ENCODE measurements at places on chromosomes 2 and 18.

- DNase-seq = no peak
These were observed 45.5 kb downstream of the DPP4 start for GRCh38 chr2:162028511-162028910.

- DNase-seq = no peak
These were observed 79.9 kb upstream of the ITGB6 start for GRCh38 chr2:160279813-160280465.

- no peak for DNase-seq
These were observed 13.3 kb downstream of the PROC start for GRCh38 chr2:127431408-127432023.

GRCh38 chr18:36187193-36187825, at the start of gene MOCOS:
Gene MOCOS, plus strand, starts transcription at chr18:36187497. Its CDS starts 43 bp downstream, at chr18:36187540.
- DNase-seq = no peak

GRCh38 chr18:13452871-13453680, 234.5 kb downstream of the LDLRAD4 start:
- DNase-seq = no peak

DNA sequence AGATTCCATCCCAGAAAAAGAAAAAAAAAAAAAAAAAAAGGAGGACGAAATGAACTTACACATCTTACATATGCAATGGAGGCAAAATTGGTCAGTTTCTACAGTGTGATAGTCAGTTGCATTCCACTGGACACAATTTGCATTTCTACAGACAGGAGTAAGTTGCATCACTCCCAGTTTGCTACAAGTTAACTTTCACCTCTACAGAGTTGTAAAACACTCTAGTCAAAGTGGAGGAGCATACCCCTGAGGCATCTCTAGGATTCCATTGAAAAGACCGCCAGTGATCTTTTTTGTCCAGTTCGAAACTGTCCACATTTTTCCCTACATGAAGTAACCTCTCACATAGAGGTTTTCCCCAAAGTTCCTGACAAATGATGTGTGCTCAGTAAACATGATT, 202.8 kb downstream of the VAPA start:
- no peak for DNase-seq

- no peak for DNase-seq
These were observed 10.5 kb downstream of the DRC1 start for GRCh38 chr2:26412091-26412673.

DNA sequence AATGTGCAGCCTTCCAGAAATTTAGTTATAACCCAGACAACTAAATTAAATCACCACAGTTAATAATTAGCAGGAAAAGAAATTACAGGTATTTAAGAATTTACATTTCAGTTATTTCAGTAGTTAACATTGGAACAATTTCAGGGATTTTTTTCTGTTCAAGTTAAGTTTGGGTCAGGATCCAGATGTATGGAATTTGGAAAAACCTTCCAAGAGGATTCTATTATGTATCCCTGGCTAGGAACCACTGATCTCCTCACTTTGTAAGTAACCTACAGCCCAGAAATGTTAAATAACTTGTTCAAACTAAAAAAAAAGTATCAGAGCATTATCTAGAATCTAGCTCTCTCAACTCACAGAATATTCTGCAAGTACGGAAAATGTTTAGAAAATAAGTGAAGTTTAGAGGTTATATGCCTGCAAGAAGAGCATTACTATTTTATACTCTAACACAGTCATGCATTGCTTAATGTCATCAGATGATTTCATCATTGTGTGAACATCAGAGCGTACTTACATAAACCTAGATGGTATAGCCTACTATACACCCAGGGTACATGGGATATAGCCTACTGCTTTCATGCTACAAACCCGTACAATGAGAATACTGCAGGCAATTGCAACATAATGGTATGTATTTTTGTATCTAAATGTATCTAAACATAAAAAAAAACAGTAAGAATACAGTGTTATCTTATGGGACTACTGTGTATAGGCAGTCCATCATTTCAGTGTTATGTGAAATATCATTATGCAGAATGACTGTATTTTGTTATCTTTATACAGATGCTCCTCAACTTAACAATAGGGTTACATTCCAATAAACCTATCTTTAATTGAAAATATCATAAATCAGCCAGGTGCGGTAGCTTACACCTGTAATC, 6.1 kb downstream of the NCKAP1 start:
- no peak for DNase-seq

DNA sequence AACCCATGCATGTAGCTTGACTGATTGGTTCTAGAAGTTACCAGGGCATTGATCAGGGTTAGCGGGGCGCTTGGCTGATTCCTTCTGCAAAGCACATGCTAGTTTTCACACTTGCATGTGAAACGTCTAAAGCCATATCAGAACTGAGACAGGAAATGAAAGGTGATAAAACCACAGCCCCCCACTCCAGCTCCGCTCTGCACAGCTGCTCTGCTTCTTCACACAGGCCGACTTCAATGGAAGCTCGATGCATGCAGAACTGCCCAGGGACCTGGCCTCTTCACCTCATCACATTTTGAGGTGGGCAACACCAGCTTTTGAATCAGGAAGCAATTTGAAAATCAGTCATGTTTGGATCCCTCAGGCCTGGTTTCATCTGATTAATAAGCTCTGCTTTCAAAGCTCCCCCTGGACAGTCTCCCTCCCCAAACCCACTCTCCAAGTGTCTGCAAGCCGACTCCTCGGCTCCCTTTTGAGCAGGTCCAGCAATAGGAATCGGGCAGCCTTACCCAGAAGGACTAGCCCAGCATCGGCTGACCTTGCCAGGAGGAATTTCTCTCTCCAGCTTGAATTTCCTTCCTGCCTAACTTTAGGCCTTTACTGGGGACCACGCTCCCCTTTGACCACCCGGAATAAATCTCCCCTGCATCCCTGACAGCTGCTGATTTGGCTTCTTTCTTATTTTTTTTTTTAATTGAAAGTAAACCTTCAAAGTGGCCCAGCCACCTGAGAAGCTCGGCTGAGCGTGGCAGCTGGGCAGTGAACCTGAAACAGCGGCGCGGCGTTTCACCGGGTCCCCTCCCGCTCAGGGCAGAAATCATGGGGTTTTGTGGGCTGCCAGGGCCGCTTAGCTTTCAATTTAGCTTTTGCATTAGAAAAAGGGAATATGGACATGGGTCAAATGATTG, 31.7 kb downstream of the HRH4 start:
- DNase-seq = no peak

DNA sequence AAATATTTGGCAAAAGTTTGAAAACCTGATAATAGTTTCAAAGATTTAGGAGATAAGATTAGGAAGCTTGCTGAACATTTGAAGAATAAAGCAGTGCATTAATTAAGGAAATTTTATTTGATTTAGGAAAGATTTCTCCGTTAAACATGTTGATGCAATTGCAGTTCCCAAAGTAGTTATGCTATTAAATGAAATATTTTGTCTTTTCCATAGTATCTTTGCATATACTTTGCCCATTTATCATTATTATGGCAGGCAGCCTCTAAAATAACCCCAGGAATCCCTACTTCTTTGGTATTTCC, 136.5 kb downstream of the MREG start:
- no peak for DNase-seq

- DNase-seq = no peak
These were observed 22.3 kb downstream of the SEMA4F start for GRCh38 chr2:74676331-74676730.

GRCh38 chr2:239006622-239007285, 158.9 kb downstream of the TWIST2 start:
- DNase-seq = no peak

- DNase-seq = no peak
These were observed 37.6 kb downstream of the ZNF516 start for GRCh38 chr18:76457475-76457874.

- no peak for DNase-seq
These were observed 90.1 kb upstream of the ASB18 start for GRCh38 chr2:236354056-236354940.

DNA sequence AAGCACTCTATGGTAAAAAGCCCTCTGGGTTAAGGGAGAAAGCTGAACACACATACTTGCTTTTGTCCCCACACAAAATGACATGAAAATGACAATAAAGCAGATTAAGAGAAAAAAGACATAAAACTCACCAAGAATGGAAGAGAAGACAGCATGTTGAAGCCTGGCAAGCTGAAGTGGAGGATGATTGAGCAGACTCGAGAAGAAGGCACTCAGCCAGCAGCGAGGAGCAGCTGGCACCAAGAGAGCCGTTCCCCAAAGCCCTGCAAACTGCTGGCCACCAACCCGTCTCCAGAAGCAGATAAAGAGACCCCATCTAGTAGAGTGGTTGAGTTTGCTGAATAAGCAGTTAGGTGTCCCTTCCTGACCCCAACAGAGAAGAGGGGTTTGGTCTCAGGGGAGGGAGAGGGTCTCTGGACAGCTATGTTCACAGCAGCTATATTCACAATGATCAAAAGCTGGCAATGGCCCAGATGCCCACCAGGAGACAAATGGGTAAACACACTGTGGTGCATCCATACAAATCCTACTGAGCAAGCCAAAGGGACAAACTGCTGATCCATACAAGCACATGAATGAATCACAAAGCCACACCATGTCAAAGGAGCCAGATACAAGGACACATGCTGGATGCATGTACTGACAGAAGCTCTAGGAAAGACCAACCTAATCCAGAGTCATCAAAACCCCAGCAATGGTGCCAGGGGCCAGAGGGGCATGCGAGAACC, 36.9 kb downstream of the FAM168B start:
- DNase-seq = no peak

DNA sequence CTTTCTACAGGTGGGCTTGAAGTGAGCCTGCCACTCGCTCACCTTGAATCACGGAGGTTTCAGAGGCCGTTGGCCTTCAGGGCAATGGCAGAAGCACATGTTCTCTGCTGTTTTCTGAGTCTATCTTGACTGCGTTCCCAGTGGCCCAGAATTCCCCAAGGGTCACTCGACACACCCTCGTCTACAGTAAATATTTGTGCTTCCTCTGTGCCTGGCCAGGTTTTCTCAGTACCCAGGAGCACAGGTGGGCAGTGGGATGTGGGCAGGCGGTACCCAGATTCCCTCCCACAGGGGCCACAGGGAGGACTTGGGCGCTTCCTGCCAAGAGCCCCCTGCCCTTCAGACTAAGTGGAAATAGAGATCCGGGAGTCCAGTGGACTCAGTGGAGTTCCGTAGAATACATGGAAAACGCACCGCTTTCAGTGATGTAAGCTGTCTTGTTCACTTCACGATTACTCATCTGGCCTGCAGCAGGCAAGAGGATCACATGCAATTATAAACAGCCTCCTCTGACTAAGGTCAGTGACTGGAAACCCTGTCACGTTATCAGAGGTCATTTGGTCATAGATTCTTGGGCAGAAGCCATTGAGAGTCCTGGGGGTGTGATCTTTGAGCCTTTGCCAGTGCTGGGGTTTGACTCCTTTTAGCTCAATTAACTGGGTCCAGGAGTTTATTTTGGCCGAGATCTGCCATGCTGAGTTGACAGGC, 179.8 kb downstream of the NEDD4L start:
- DNase-seq = no peak

- DNase-seq = no peak
These were observed 20.5 kb downstream of the APLF start for GRCh38 chr2:68487773-68488355.

DNA sequence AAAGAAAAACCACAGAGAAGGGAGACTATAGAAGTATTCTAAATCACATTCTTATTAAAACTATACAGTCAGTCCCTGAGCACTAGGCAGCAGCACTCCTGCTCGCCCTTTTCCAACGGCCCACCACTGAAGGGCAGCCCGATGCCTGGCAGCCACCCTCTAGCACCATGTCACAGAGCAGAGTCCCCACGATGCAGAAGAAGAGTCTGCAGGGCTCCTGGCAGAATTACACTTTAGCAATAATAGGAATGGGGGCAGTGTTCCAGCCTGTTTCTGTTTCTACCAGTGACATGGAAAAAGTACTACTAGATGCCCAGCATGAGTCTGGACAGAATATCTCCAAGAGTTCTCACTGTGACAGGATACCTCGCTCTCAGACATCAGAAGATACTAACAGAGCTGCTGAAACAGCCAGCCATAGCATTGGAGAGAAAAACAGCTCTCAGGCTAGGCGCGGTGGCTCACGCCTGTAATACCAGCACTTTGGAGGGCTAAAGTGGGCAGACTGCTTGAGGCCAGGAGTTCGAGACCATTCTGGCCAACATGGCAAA, 87.6 kb downstream of the C2orf74 start:
- no peak for DNase-seq

DNA sequence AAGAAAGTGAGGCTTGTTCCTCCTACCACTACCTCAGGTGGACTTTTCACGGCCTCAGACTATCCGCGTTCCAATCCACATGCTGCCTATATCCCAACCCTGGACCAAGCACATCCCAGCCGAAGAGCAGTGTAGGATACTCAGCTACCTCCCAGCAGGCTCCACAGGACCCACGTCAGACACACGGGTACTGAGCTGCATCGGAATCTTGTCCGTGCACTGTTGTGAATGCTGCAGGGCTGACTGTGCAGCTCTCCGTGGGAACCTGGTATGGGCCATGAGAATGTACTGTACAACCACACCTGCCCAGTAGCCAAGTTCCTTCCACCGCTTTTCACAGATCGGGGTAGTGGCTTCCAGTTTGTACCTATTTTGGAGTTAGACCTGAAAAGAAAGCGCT, 22.3 kb downstream of the IL37 start:
- no peak for DNase-seq

GRCh38 chr2:100416935-100417710, at the start of gene CHST10:
Gene CHST10, minus strand, starts transcription at chr2:100417668. Its CDS starts 10,993 bp downstream, at chr2:100406675.
- DNase-seq = peak; percentile 5

DNA sequence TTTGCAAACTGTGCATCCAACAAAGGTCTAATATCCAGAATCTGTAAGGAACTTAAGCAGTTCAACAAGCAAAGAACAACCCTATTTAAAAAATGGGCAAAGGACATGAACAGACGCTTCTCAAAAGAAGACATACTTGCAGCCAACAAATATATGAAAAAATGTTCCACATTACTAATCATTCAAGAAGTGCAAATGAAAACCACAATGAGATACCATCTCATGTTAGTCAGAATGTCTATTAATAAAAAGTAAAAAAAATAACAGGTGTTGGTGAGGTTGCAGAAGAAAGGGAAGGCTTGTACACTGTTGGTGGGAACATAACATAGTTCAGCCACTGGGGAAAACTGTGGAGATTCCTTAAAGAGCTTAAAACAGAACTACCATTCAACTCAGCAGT, 126.2 kb downstream of the NAT8 start:
- DNase-seq = no peak

DNA sequence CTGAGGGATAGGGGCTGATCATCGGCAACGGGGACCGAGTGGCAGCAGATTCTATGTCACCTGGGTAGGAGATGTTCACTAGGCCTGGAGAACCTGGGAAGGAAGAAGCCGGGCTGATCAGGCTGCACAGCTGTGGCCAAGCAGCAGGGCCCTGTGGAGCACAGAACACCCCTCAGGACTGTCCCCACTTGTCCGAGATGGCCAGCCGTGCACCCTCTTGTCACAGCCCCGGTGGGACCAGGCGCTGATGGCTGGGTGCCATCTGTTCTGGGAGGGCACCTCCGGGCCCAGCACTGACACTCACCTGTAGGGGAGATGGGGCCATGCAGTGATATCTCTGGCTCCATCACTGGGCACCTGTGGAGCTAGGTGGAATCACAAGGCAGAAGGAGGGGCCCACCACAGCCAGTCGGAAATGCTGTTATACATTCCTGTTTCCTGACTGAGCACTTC, 217.9 kb upstream of the RAB6C start:
- no peak for DNase-seq
